WTC11 (cell line): ENCODE measurements at places on chromosomes 16 and 17.
A peak's percentile ranks its signal among the peaks of the same experiment; 100 is the strongest.

DNA sequence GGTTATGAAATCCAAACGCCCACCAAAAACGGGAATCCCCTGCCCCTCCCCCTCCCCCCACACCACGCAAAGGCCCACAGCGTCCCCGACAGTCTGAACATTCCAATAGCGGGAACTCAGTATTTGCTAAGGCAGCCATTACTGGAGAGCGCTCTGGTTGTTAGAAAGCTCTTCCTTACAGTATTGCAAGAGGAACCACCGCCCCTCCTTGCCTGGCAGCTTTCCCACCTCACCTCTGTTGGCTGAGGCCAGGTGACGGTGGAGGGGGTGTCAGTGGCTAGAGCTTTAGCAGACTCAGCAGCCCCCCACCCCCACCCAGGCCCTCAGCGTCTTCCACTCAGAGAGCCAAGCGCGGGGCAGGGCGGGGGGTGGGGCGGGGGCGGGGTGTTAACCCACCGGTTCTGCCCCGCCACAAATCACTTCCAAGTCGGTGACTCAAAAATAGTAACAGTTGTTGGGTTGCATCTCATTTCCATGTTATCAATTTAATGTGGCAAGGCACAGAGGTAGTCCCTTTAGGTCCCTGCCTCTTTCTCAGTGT lies 2.2 kb upstream of the PLEKHH3 start:
- no peak for DNase-seq

DNA sequence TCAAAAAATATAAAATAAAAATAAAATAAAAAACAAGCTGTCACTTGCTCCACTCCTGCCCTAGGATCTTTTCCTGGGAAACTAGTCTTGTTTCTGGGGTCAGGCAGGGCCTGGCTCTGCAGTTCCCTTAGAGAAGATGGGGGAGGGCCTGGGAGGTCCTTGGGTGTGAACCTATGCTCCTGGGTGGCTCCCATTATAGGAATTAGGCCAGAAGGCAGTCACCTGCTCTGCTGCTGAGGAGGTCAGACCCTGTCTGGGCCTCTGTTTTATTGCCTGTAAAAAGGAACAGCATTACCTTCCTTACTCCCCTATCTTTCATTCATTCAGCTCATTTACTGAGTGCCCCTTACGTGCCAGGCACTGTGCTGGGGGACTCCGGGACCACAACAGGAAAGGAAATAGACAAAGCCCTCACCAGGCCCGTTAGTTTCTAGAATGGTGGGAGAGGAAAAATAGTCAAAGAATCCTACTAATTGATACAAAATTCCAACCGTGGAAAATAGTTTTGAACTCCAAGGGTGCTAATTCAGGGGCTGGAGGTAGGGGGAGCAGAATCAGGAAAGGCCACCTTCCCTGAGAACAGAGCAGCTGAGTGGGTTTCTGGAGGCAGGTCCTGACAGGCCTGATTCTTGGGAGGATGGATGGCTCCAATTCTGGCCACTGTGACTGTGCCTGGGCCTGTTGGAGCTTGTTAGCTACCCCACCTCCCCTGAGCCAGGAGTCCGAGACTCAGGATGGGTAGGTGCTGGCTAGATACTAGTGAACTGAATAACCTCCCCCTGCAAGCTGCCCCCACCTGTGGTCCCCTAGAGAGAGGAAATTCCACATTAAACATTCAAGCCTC lies 1.3 kb upstream of the SLC46A1 start:
- peak; percentile 48 for DNase-seq

GRCh38 chr16:23700509-23700908 lies 12.5 kb downstream of the ERN2 start:
- DNase-seq: peak; percentile 65

- DNase-seq: no peak
Measured at GRCh38 chr16:84361546-84361945, 6.8 kb upstream of the ATP2C2 start.

GRCh38 chr16:18041864-18042834 lies 294.4 kb downstream of the NPIPA8 start:
- DNase-seq: no peak

- DNase-seq: no peak
Measured at GRCh38 chr16:72952404-72952803, 95.5 kb downstream of the ZFHX3 start.

GRCh38 chr17:11780621-11781020 lies 182.4 kb downstream of the DNAH9 start:
- DNase-seq: no peak

GRCh38 chr16:89319886-89320781 lies 102.6 kb downstream of the ZNF778 start:
- no peak for DNase-seq

GRCh38 chr17:47797797-47798196 lies 23.8 kb downstream of the OSBPL7 start:
- DNase-seq: peak; percentile 12

DNA sequence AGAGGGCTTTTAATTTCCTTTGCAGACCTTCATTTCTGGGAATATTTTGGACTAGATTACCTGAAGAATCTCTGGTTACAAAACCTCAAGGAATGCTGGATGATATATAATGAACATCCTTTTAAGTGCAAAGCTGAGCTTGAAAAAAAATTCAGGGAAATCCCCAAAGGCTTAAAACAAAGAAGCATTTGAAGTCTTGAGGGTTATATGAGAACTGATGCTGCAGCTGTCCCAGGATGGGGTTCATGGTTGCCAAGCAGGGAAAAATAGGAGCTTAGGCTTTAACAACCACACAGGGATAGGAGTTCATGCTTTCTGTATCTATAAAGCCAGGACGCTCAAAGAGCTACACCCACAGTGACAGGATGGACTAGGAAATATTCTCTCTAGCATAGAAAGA lies 150.4 kb upstream of the IRX5 start:
- DNase-seq: no peak

- no peak for DNase-seq
Measured at GRCh38 chr16:86571530-86571915, 4.9 kb downstream of the FOXC2 start.

- no peak for DNase-seq
Measured at GRCh38 chr17:12554251-12554650, 111.4 kb upstream of the MYOCD start.

DNA sequence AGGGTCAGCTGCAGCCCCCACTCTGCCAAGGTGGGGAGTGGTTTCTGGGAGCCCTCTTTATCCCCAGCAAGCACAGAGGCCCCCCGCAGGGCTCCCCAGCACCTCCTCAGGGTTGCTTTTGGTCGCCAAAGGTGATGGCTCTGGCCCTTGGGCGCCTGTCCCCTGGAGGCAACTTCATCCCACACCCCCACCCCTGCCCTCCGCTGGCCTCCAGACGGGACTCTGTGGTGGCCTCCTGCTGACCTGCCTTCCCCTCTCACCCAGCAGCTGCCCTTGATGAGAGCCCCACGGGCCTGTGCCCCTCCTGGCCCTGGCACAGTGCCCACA lies 7.8 kb upstream of the RHOT2 start:
- no peak for DNase-seq

GRCh38 chr17:39132192-39132610 lies 19.2 kb downstream of the PLXDC1 start:
- no peak for DNase-seq

- DNase-seq: no peak
Measured at GRCh38 chr17:37737971-37738370, 6.9 kb downstream of the HNF1B start.

DNA sequence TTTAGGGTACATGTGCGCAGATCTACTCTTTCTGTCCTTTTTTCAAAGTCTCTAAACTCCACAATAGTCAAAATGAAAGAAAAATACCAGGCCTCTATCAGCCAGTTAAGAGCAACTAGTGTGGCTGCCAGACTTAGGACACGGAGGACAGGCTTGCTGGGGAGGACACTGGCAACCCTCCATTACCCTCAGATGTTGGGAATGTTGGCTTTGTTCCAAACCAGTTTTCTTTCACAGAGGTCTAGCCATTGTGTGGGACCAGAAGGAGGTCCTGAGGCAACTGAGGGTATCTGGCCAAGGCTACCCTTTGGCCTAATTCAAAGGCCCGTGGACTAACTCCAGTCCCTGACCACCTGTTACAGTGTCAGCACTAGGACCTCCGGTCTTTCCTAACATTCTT lies 51.2 kb upstream of the MED9 start:
- no peak for DNase-seq

DNA sequence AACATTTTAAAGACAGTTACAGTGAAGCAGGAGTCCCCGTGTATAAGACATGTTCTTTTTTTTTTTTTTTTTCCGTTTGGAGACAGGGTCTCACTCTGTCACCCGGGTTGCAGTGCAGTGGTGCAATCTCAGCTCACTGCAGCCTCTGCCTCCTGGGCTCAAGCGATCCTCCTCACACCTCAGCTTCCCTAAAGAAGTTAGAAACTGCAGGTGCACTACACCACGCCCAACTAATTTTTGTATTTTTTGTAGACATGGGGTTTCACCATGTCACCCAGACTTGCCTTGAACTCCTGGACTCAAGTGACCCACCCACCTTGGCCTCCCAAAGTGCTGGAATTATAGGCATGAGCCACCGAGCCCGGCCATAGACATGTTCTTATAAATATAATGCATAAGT lies 3.0 kb downstream of the EVI2B start:
- DNase-seq: no peak

DNA sequence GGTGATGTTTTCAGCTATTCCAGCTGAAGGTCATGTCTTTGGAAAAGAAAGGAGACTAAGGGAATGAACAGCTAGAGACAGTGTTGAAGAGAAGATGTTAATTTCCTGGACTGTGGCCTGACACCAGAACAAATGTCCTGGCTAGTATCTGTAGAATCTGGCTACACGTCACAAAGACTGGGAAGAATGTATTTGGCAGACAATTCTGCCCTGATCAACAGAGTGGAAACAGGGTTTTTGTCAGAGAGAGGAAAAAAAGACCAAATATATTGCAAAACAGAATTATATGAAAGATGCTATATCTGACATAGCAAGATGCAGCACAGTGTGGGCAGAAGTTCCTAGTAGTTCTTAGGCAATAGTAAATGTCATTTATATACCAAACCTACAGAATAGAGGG lies 17.0 kb upstream of the ANKFN1 start:
- no peak for DNase-seq

DNA sequence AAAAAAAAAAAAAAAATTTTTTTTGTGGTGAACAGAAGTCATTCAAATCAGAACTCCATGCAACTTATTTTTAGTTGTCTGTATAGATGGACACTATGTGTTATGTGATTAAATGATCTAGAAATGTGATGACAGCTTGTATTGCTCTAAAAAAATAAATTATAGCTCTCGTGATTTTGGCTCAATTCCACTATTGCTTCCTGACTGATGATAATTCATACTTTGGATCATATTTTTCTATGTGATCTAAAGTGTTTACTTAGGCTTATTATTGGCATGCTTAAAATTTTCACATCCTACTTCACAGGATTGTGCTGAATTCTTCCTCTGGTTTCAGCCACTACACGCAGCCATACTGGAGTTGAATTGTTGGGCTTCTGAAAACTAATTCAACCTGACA lies 76.8 kb downstream of the RPGRIP1L start:
- DNase-seq: no peak

DNA sequence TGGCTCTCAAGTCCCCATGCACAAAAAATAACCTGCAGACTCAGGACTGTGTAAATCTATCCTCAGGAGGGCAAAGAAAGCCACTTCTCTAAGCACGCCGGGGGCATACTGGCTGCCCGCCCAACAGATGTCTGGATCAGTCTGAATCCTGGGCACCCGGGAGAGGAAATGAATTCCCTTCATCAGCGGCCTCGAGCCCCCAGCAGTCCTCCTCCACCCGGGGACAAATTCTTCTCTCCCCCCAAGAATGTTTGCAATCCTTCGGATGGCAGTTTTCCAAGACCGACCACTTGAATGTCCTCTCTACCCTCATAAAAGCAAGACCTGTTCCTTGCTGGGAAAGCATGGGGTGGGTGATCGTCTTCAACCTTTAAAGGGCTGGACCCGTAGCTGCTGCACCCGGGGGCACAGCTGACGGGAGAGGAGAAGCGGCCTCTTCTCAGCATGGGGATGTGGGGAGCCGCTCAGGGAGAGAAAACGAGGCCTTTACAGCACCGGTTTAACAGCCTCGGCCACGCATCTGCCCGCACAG lies 9.4 kb upstream of the MAP2K3 start:
- no peak for DNase-seq

DNA sequence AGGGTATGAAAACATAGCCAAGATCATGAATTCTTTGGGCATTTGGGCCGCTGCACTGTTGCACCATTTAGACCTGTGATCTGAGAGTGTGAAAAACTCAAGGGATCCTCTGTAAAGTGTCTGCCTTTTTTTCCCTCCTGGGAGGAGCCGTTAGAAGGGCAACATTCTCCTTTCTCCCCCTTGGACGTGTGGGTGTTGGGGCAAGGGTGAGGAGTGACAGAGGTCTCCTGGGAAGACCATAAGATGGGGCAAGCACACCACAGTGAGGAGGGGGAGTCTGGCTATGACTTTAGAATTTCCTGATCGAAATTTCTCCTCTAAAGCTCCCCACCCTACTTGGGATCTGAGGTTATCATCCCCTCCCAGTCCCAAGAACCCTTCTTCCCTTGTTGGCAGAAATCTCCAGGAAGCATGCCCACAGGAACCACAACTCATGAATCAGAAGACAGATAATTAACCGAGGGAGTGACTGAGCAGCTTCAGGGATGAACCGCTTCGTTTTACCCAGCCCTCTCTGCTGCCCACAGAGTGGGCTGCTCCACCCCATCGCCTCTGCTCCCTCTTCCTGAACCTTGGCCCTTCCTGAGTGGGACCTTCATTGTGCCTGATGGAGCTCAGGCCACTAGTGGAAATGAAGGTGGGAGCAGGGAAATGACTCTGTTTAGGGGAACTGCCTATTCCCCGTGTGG lies 4.2 kb downstream of the ITGB3 start:
- no peak for DNase-seq

DNA sequence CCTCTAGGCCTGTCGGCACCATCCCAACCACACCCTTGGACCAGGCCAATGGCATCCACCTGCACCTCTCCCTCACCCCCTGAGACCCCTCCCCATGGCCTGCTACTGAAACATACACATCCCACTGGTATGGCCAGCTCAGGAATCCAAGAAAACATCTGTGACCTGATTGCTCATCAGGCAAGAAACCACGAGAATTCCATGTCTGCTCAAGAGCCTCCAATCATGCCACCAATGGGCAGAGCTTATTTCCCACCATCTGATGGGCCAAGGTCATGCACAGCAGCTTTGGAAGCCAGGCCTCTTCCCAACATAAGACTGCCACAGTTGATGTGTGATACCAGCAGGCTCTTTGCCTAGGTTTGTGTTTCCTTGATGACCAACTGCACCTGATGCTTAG lies 190.1 kb downstream of the C16orf78 start:
- DNase-seq: no peak

DNA sequence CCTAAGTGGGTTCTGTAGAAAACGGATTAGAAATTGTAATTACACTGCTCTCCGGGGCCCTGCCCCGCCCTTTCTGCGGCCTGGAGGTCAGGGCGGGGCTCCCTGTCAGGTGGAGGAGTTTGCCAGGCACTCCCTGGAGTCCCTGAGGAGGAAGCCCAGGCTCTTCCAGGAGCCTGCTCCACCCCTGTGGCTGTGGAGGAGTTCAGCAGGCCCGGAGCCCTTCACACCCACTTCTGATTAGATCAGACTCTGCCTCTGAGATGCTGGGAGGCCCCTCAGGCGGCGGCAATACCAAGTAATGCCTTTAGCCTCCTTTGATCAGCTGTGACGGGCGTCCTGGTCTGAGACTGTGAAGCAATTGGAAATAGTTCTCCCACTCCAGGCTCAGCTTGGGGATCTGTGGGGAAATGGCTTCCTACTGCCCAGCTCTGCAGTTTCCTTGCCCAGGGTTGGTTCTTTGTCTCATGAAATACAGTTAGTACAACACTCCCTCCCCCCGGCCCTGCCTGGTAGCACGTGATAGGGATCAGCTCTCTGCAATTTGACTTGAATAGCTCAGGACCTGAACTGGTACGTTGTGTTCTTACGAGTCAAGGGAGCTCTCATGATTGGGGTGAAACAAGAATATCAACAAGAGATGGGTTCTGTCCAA lies 22.3 kb downstream of the BAIAP2 start:
- no peak for DNase-seq

GRCh38 chr16:82671741-82672140 lies 45.0 kb downstream of the CDH13 start:
- DNase-seq: peak; percentile 43
